ENCODE measurements at places on chromosomes 16 and 17.
A peak's percentile ranks its signal among the peaks of the same experiment; 100 is the strongest.

DNA sequence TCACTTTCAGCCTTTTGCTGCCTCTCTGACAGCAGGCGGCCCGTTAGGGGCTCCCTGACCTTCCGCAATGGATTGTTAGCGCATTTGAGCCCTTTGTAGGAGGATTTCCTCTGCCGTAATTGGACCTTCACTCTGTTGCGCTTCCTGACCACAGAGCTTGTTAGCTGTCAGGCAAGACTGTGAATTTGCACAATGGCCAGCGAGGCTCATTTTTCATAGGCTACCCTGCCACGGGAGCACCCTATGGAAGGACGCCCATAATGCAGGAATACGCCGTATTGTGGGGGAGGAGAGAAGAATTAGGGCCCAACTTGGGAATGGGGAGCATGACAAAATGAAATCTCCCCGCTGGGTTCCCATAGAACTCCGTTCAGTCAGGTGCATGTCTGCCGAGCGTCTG, 205.2 kb upstream of the NLRP1 start:
- no peak for DNase-seq

DNA sequence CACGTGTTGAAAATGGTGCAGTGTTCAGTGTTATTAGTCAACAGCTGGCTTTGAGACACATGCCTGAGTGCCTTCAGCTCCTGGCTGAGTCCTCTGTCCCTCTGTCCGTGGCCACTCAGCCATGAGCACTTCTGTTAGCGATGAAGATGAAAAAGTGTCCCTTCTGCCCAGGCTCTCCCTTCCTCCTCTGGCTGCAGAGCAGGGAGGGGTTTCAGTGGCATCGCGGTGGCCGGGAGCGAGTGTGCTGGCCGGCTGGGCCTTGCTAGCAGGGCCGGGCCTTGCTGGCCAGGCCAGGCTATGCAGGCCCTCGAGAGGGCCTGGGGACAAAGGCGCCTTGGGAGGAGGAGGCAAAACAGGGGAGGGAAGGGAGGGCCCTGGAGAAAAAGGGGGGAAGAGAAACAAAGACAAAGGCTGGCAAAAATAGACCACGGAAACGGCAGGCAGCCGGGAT, 47.7 kb downstream of the CMIP start:
- no peak for DNase-seq

GRCh38 chr16:31880322-31880979, 6.8 kb downstream of the ZNF267 start:
- peak; percentile 64 for DNase-seq

- no peak for DNase-seq
Observed at GRCh38 chr16:80007231-80007630, 406.7 kb upstream of the MAF start.

DNA sequence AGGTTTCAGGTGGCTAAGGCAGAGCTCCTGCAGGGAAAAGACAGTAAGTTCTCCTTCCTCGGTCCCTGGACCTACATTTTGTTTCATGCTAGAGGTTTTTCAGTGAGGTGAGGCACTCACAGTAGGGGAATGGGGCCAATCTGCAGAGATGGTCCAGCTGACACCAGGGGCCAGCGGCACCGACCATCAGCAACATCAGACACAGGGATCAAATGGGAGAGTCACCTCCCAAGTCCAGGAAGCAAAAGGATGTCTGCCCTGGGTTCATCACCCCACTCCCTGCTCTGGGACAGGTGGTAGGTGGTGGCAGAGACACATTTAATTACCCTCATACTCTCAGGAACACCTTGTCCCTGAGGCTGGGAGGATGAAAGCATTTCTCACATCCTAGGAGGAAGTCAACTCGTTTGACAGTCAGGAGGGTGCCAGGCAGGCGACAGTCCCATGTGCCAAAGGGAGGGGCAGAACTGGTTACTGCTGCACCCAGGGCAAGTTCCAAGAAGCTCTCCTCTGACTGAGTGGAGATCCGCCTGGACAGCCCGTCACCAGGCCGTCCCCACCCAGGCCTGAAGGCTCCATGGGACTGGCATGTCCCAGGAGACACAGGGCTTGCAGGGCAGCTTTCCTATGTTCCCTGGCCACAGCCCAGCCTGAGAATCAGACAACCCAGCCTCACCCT, 19.2 kb downstream of the ATP6V0D1 start:
- DNase-seq, result no peak

DNA sequence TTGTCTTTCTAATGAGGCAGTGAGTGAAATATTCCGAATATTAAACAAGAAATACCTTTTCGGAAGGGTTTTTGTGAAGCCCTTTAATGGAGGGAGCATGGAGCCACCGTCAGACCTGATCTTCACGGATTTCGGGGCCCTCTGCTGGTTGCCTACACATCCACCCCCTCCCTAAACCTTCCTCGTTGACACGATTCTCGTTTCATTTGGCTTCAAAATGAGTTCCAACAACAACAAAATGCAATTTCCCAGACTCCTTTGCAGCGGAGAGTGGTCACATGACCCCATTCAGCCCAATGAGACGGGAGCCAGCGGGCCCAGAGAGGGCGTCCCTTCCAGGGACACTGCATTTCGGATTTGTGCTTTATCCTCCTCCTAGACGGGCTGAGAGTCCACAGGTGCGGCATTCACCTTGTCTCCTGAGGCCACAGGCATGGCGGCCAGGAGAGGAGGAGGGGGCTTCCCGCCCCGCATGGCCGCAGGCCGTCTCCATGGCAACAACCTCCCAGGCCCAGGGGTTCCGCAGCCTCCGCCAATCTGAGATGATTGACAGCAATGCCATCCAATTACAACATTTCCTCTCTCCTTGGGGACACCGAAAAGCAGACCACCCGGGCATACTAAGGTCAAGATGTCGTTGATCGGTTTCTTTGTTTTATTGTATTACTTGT, 259.8 kb downstream of the C16orf95 start:
- no peak for DNase-seq

- no peak for DNase-seq
Observed at GRCh38 chr17:16482253-16482652, 9.7 kb downstream of the LRRC75A start.

DNA sequence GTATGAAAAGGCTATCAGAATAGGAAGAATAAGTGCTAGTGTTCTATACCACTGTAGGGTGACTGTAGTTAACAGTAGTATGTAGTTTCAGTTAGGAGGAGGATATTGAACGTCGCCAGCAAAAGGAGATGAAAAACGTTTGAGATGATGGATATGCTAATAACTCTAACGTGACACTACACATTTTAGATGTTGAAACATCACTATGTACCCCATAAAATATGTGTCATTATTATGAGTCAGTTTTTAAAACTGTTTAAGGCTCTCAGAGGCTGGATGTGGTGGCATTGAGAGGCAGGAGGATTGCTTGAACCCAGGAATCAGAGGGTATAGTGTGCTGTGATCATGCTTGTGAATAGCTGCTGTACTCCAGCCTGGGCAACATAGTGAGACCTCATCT, 31.8 kb downstream of the UBN1 start:
- no peak for DNase-seq

DNA sequence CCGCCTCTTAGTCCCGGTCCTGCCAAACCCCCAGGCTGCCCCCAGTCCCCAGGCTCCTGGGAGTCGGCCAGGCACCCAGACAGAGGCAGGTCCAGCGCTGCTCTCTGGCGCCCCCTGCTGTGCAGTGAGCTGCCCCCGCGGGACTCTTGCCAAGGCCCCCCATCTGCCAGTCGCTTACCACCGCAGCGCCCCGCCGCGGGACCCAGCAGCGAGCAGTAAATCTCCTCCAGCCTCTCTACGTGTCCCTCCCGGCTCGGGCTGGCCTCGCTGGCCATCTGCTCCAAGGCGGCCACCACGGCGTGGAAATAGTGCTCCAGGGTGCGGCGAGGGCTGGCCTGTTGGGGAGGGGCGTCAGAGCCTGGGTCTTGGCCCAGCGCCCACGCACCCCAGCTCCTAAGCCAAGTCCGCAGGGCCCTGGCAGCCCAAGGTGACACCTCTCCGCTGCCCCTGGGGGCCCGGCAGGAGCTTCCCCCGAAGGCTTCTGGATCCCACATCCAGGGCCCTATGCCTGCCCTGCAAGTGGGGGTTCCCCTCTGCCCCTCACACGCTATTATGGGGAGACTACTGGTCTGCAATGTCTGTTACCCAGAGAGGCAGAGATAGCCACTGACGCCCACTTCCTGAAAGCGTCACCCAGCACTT, 33.7 kb upstream of the MFSD6L start:
- peak; percentile 7 for DNase-seq

DNA sequence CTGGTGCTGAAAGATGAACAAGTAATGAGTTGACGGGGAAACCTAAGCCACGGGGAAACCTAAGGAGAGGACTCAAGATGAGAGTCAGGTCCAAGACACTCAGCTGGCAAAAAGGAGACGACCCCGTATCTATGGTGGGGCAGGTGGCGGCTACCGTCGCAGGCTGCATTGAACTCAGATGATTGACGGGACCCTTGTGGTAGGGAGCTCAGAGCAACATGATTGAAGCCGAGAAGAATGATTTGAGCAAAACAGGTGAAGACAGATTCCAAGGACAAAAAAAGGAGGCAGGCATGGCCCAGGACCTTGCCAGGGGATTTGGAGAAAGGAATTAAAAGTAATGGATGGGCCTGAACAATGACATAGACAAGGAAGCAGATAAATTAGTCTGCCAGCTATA, 7.5 kb upstream of the MYH3 start:
- DNase-seq, result no peak

DNA sequence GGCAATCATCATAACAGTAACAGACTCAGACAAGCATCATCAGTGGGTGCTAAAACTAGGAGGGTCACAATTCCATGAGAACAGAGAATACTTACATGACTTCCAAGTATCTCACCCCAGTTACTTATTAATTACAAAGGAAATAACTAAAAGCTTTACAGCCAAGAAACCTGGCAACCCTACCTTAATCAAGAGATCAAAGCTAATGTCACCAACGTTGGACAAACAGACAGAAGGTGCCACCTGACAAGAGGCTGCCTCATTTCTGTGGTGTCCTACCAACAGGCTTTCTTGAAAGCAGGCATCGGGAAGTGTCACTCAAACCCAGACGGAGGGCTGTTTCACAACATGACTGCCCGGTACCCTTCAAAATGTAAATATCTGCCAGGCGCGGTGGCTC, 84.6 kb downstream of the RMI2 start:
- DNase-seq, result no peak

GRCh38 chr17:4152471-4152870, 9.5 kb downstream of the CYB5D2 start:
- no peak for DNase-seq

DNA sequence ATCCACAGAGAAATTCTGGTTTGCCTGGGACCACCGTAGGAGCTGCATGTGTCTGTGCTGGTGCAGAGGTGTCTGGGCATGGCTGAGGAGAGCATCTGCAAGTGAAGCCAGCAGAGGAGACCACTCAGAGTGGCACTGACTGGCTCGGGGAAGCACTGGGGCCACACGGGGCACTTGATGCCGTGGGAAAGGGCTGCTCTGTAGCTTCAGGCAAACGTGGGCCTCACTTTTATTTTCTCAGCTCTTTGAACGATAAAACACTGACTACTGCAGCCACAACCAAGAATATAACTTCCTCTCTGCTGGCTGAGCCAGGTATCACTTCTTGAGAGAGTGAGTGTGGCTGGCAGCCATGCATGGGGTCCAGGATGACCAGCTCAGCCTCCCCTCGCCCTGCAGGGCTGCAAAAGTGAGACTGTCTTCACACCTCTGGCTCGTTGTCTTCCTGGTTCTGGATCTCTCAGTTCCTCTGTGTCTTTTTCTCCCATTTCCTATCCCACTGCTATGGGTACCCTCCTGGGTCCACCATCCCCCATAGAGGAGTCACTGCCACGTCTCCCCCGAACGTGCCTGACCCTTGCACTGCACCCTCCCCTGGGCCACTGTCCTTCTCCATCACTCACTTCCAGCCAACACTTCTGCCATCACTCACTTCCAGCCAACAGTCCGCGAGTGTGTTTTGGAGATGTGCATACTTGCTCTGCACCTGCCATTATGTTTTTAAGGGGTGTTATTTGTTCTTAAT, 201.4 kb upstream of the CHMP6 start:
- DNase-seq, result peak; percentile 43

- DNase-seq, result no peak
Observed at GRCh38 chr17:13024016-13024415, 6.2 kb upstream of the ELAC2 start.

- DNase-seq, result no peak
Observed at GRCh38 chr16:5015351-5015750, 18.4 kb downstream of the NAGPA start.

GRCh38 chr17:13642188-13642587, 40.5 kb upstream of the HS3ST3A1 start:
- DNase-seq, result no peak

GRCh38 chr16:8576141-8577004, 13.9 kb downstream of the TMEM114 start:
- DNase-seq, result no peak

DNA sequence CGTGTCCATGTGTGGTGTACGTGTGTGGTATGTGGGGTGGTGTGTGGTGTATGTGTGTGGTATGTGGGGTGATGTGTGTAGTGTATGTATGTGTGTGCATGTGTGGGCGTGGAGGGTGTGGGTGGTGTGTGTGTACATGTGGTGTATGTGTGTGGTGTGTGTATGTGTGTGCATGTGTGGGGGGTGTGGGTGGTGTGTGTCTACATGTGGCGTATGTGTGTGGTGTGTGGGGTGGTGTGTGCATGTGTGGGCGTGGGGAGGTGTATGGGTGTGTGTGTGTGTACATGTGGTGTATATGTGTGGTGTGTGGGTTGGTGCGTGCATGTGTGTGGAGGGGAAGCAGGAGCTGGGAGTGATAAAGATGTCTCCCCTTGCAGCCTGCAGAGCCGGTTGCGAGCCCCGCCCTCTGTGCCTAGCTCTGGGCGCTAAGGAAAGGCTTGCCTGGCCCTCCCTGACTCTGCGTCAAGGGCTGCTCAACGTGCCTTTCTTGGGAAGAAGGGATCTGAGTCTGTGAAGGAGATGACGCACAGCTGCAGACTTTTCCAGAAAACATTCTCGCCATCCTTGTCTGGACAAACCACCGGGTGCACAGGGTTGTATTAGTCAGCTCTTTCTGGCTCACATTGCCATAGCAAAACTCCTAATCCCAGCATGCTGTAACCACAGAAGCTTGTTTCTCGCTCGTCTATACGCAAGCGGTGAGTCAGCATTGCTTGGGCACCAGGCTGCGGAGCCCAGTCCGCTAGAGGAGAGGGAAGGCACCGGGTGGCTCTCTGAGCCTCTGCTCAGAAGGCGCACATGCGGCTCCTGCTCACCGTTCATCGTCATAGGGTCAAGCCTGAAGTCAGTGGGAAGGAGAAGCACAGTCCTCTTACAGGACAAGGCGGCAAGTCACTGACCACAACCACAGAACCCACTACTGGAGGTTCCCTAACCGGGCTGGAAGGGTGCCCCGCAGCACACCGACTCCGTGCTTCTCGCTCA, 2.0 kb upstream of the CD300H start:
- peak; percentile 21 for DNase-seq

DNA sequence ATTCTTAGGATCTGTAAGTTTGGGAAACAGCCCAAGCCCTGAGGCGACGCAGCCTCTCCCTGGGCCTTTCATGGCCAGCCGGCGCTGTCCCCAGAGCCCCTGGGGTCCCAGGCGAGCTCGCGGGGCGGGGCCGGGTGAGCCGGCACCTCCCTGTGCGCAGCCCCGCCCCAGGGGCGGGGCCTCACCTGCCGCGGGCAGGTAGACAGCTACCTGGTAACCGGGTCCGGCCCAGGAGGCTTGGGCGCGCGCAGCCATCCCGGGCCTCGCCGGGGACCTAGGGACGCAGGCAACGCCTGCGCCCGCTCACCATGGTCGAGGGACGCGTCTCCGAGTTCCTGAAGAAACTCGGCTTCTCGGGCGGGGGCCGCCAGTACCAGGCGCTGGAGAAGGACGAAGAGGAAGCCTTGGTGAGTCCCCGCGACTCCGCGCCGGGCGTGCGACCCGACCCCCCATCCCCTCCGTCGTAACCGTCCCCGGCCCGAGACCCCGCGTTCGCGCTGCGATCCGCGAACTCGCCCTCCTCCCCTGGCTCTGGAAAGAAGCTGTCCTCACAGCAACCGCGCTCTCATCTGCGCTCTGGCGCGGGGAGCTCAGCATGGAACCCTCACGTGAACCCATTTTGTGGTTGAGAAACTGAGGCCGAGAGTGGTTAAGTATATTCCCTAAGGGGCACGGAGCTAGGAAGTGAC, at the start of gene ATP2C2:
Gene ATP2C2 (plus strand): TSS at position 231 of the 689 bp plus-strand sequence. CDS start 78 bp downstream, at position 309.
- DNase-seq, result no peak

All from CD4-positive, alpha-beta T cell treated with Interleukin-10 for 1 hour (primary cell).